ENCODE measurements at places on chromosomes 7 and 10. TPM values are rescaled to one million over a fixed set of nuclear protein-coding genes. Genes with fewer than 3 reads are reported as not detected.
A peak's percentile ranks its signal among the peaks of the same experiment; 100 is the strongest.

DNA sequence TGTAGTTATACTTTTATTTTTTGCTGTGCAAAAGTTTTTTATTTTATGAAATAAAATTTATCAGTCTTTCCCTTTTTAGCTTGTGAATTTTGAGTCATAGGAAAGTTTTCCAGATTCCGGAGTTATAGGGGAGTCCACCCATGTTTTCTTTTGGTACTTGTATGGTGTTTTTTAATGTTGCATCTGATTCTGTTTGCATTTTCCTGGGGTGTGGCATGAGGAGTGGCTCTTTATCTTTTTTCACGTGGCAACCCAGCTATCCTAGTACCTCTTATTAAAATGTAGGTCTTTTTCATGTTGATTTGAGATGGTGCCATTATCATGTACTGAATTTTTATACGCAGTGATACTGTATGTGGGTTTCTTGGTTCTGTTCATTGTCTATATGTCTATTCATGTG is 19.7 kb downstream of the EXOC6 start:
- H3K4me3 ChIP-seq: no peak overlapping the region
- H3K27ac ChIP-seq: no peak overlapping the region
- no peaks in the 10 kb centered on the region for H3K27me3 ChIP-seq
- peaks cover 8% of the 10 kb centered on the region for H3K4me1 ChIP-seq

DNA sequence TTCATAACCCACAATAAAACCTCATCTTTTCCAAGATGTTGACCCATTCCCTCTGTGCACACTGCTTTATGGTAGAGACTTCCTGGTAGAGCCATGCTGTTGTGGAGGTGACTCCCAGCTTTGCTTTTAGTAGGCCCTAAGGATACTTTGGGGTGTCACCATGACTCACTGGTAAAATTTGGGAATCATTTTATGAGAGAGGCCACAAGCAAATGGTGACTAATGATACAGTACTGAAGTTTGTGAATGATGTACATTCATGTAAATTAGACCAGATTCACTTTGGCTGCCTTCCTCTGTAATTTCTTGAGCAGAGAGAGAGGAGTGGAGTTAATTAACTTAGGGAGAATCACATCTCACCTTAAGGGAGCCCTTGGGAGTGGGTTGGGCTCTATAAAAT is 686.5 kb downstream of the LRMDA start:
- no peaks in the 10 kb centered on the region for H3K36me3 ChIP-seq
- DNase-seq: no peak
- no peak overlapping the region for H3K4me3 ChIP-seq
- no peak overlapping the region for H3K27ac ChIP-seq
- no peaks in the 10 kb centered on the region for H3K27me3 ChIP-seq

- H3K4me1 ChIP-seq: no peaks in the 10 kb centered on the region
- H3K36me3 ChIP-seq: no peaks in the 10 kb centered on the region
- H3K27me3 ChIP-seq: peaks cover 7% of the 10 kb centered on the region
- H3K4me3 ChIP-seq: no peak overlapping the region
- DNase-seq: no peak
- no peak overlapping the region for H3K27ac ChIP-seq
These were observed 390.3 kb downstream of the KCNMA1 start for GRCh38 chr10:77247031-77247990.

DNA sequence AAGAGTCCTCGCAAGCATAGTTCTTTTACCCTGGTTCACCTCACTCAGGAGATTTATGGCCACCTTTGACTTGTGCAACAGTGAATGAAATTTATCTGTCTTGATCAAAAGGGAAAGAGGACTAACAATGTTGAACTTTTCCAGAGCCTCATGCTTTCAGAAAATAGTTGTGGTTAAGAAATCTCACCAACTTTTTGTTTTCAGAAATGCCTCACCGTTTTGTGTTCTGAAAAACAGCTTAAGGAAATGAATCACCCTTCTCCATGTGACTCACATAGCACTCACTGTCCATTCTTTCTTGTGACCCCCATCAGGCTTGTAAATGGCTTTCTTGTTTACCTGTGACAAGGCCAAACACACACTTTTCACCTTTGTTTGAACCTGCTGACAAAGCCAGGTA is 148.6 kb upstream of the FAM3C start:
- no peaks in the 10 kb centered on the region for H3K27me3 ChIP-seq
- peak overlapping the region; percentile 62 for H3K27ac ChIP-seq
- H3K4me1 ChIP-seq: peaks cover 32% of the 10 kb centered on the region
- no peak overlapping the region for H3K4me3 ChIP-seq
- peak; percentile 14 for DNase-seq
- H3K36me3 ChIP-seq: peaks cover 3% of the 10 kb centered on the region

GRCh38 chr7:50908628-50909290 is 126.1 kb upstream of the GRB10 start:
- DNase-seq: no peak
- H3K36me3 ChIP-seq: no peaks in the 10 kb centered on the region
- no peak overlapping the region for H3K4me3 ChIP-seq
- no peaks in the 10 kb centered on the region for H3K4me1 ChIP-seq
- H3K27ac ChIP-seq: no peak overlapping the region
- peaks cover 2% of the 10 kb centered on the region for H3K27me3 ChIP-seq

DNA sequence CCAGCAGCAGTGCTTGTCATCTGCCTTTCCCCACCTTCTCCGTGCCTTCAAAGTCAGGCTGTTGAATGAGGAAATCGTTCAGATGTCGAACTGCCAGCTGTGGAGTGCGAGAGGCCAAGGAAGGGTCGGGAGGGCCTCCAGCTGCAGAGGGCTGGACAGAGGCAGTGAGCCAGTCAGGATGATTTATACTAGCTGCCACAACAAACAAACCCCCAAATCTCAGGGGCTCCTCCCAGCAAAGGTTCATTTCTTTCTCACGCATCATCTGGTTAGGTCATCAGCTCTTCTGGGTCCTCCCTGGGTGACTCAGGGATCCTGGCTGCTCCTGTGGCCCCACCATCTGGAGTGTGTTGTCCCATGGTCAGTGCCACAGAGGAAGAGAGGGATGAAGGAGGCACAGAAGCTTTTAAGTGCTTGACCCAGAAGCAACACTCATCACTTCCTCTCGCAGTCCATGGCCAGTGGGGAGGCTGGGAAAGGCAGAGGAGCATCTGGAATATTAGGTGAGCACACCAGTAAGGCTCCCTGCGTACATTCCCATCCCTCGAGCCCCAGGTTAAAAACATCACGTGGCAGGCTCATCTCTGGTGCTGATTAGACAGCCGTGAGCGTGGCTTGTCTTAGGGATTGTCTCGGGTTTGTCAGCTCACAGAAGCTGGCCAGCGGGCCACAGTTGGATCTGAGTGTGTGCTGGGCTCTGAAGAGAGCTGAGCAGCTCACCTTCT is 140.7 kb downstream of the RGS10 start:
- H3K27ac ChIP-seq: no peak overlapping the region
- no peak overlapping the region for H3K4me3 ChIP-seq
- no peak for DNase-seq
- H3K27me3 ChIP-seq: no peaks in the 10 kb centered on the region
- no peaks in the 10 kb centered on the region for H3K4me1 ChIP-seq

GRCh38 chr7:98836811-98837629 is 32.8 kb downstream of the TMEM130 start:
- DNase-seq: peak; percentile 16
- H3K36me3 ChIP-seq: no peaks in the 10 kb centered on the region
- H3K4me3 ChIP-seq: no peak overlapping the region
- no peaks in the 10 kb centered on the region for H3K27me3 ChIP-seq

DNA sequence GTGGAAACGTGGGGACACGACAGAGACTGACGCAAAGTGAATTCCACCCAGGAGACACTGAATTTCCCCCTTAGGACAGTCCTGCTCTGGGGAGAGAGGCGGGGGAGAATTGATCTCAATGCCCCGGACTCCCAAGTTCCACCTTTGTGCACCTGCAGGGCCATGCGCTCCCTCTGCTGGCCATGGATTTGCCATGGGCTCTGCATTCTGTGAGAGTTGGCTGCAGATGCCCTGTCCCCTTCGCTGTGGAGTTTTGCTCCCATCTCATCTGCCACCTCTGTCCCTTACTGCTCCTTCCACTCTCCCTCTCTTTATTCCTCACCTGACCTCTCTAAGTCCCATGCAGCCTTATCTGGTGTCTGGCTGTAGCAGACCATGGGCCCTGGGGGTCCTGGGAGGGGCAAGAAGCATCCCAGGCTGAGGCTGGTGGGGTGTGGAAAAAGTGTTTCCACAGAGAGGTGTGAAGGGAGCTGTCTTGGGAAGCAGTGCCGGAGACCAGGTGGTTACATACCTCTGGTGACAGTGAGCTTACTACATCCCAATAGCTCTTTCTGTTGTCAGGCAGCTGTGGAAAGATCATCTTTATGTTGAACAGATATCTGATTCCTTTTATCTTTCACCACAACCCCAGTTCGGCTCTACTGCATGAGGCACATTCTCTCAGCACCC is 14.3 kb downstream of the GHRHR start:
- peak; percentile 31 for DNase-seq
- H3K27ac ChIP-seq: no peak overlapping the region
- no peak overlapping the region for H3K4me3 ChIP-seq
- peaks cover 14% of the 10 kb centered on the region for H3K27me3 ChIP-seq
- peaks cover 6% of the 10 kb centered on the region for H3K4me1 ChIP-seq
- H3K36me3 ChIP-seq: no peaks in the 10 kb centered on the region

GRCh38 chr7:131747658-131748232 is 191.3 kb upstream of the PODXL start:
- no peak overlapping the region for H3K27ac ChIP-seq
- no peaks in the 10 kb centered on the region for H3K36me3 ChIP-seq
- no peak overlapping the region for H3K4me3 ChIP-seq
- H3K27me3 ChIP-seq: peaks cover 5% of the 10 kb centered on the region
- no peak for DNase-seq
- H3K4me1 ChIP-seq: no peaks in the 10 kb centered on the region

DNA sequence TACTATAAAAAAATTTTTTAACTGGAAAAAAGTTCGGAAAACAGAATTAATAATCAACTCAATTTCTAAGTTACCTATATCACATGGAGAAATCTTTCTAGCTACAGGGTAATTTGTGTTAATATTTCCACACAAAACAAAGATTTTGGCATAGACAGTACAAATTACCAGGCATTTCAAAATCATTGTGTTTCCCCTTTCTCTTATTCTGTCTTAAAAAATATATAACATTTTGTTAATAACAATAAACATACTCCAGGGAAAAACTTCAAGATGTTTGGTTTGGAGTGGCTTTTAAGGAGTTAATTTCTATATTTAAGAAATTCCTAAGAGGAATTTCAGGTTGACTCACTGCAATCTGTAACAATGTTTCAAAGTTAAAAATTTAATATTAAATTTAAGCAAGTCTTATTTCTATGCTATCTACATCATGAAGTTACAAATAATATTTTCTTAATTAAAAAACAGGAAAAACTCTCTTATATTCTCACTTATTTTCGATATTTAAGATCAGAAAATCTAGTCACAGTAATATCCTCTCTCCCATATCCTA is 132.6 kb downstream of the NRBF2 start:
- no peaks in the 10 kb centered on the region for H3K27me3 ChIP-seq
- no peak for DNase-seq

- peaks cover 20% of the 10 kb centered on the region for H3K4me1 ChIP-seq
- no peak for DNase-seq
- peaks cover 10% of the 10 kb centered on the region for H3K36me3 ChIP-seq
These were observed 26.7 kb downstream of the ELMO1 start for GRCh38 chr7:37421861-37422500.

DNA sequence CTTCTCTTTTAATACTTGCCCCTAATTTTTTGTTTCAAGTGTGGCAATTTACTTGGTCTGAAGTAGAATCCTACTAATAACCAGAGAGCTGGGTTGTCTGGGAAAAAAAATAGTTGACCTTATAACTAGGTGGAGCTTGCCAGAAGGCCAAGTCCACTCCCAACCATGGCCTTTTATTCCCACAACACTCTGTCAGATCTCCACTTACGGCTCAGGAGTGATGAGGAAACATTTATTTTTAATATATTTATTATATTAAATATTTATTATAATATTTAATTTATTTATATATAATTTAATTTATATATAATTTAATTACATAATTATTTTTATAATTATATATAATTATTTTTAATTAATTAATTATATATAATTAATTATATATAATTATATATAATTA is 58.8 kb downstream of the TSPAN12 start:
- no peak for DNase-seq
- no peak overlapping the region for H3K4me3 ChIP-seq
- no peaks in the 10 kb centered on the region for H3K4me1 ChIP-seq
- peaks cover 7% of the 10 kb centered on the region for H3K27me3 ChIP-seq

DNA sequence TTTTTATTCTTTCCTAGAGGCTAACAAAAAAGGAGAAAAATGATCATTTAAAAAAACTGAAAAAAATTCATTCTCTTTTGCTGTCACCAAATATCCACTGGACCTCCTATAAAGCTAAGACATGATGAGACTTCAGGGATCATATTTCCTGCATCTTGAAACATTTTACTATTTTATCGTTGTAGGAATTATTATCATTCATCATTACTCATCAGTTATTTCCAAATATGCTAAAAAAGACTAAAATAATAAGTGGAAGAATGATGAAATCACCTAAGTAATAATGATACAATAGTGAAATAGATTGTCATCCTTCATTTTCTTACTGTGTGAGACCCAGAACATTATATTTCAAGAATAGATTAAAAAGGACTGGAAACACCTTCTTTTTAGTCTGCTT is 28.3 kb downstream of the TAF3 start:
- no peaks in the 10 kb centered on the region for H3K27me3 ChIP-seq
- no peaks in the 10 kb centered on the region for H3K4me1 ChIP-seq
- DNase-seq: no peak

- H3K4me1 ChIP-seq: no peaks in the 10 kb centered on the region
- no peak overlapping the region for H3K27ac ChIP-seq
- peaks cover 16% of the 10 kb centered on the region for H3K27me3 ChIP-seq
- H3K4me3 ChIP-seq: no peak overlapping the region
- no peaks in the 10 kb centered on the region for H3K36me3 ChIP-seq
- DNase-seq: no peak
These were observed 54.8 kb upstream of the SLC35B4 start for GRCh38 chr7:134371536-134371935.

DNA sequence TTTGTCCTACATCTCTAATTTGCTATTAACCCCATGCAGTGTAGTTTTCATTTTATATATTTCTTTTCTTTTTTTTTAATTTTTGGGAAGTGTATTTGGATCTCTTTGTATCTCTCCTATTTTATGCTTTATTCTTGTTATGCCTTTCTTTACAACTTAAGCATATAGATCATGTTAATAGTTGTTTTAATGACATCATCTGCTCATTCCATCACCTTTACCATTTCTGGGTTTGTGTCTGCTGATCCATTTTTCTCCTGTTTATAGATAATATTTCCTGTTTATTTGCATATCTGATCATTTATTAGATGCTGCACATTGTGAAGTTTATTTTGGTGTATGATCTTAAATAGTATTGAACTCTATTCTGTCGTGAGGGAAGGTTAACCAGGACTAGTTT is 13.7 kb downstream of the COPG2 start:
- H3K4me3 ChIP-seq: no peak overlapping the region
- H3K36me3 ChIP-seq: peaks cover 11% of the 10 kb centered on the region
- no peak for DNase-seq
- H3K4me1 ChIP-seq: peaks cover 6% of the 10 kb centered on the region
- no peak overlapping the region for H3K27ac ChIP-seq

- H3K4me3 ChIP-seq: no peak overlapping the region
- DNase-seq: no peak
- H3K36me3 ChIP-seq: no peaks in the 10 kb centered on the region
- no peak overlapping the region for H3K27ac ChIP-seq
- H3K27me3 ChIP-seq: peaks cover 12% of the 10 kb centered on the region
These were observed 5.8 kb downstream of the KNDC1 start for GRCh38 chr10:133165556-133166503.

Gene EZH2
- 128 TPM for total RNA-seq

Gene NKX6-2
- total RNA-seq: not detected

Gene PNLIPRP2
- total RNA-seq: not detected

Gene SLC13A4
- total RNA-seq: not detected

Gene NODAL
- not detected for total RNA-seq

Gene SRRM3
- total RNA-seq: not detected

Gene RNLS
- 1.8 TPM for total RNA-seq

Gene ALOX5
- total RNA-seq: 6.7 TPM

Gene MYO3A
- total RNA-seq: not detected

Gene TMEM229A
- total RNA-seq: not detected

Gene DNTT
- total RNA-seq: not detected

Gene LRRN3
- 211 TPM for total RNA-seq

All from activated CD4-positive, alpha-beta T cell treated with anti-CD3 and anti-CD28 coated beads, Interleukin-2, amount 10 ng/mL, durations not matched to agents 7 days and 5 days (primary cell).